ENCODE measurements at places on chromosomes 12 and 14.
A peak's percentile ranks its signal among the peaks of the same experiment; 100 is the strongest.

DNA sequence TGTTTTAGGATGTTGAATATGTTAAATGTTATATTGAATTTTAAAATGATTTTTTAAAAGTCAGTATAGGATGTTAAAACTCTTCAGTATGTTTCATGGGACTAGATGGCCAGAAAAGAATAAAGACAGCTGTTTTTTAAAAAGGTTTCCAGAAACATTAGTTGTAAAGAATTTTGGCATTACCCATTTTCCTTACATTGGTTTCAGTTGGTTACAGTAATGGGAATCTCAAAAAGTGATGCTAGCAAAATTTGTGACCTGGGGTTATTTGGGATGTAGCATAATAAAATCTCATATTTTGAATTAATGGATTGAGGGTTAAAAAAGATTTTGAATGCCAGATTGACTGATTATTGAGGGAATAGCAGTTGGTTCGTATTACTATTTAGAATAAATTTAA, 25.3 kb downstream of the EID3 start:
- DNase-seq = no peak

- DNase-seq = peak; percentile 20
These were observed 52.4 kb downstream of the MON2 start for GRCh38 chr12:62519043-62519442.

GRCh38 chr12:96902076-96902475, 5.0 kb upstream of the NEDD1 start:
- no peak for DNase-seq

DNA sequence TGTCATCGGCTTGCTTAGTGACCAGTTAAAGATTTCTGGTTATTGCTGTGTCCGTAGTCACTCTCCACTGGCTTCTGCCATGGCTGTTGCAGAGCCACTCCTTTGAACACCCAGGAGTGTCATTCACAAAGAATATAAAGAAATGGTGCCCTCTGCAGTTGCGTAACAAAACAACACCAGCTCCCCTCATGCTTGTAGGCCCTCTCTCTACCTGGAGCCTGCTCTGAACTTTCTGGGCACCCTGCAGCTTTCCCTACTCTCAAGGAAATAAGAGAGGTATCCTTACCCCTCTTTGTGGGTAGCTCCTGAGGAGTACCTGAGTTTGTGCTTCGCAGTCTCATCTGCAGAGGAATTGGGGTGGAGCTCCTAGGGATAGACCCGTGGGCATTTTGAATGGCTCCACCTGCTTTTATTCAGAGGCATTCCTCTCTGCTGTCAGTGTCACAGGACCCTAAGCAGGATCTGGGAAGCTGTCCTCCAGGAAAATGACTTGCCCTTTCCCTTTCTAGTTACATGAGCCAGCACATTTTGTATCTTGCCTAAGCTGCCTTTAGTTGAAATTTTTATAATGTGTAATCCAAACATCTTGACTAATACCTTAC, 97.2 kb upstream of the TMEM260 start:
- DNase-seq = no peak

DNA sequence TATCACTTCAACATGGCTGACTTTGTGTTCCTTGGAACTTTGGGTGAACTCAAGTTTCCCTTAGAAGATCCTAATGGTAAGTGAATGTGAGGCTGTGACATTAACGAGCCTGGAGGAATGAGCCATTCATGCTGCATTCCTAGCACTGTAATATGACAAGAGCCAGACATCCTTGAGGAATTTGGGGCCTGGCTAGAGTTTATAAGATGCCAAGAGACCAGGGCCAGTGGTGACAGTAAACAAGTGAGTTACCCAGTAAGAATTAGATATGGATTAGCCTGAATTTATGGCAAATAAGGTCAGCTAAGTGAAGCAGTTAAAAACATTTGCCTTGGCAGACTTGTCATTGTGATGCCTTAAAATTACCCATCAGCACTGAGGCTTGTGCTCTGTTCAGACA, 232.4 kb downstream of the AKAP6 start:
- DNase-seq = no peak

- DNase-seq = no peak
These were observed 153.0 kb downstream of the MYRFL start for GRCh38 chr12:69978020-69978419.

GRCh38 chr12:53969588-53970259, 3.2 kb upstream of the HOXC11 start:
- no peak for DNase-seq

DNA sequence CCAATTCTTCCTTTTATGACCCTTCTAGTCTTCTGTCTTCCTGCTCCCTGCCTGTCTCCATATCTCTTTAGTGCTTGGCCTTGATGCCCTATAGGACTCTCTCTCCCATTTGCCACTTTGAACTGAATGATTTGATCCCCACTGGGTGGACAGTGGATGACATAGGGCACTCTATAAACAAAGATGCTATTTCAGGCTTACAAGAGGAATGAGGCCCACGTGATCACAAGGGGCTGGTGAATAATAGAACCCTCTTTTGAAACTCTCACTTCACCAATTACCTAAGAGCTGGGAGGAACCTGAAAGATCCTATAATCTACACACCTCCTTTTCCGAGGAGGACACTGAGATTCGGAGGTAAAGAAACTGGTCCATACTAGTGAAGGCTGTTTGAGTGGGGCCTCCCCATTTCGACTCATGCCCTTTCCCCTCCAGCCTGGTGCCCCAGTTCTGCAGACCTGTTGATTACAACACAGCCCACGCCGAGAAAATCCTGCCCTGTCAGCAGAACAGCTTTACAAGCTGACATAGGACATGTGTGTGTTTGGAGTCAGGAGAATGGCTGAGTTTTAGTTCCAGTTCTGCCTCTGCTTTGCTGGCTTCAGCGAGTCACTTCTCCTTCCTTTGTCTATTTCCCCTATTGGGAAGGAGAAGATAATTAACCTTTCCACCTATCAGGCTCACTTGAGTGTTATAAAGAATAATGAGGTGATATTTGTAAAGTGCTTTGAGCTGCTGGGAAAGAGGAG, 400.3 kb downstream of the ZFP36L1 start:
- no peak for DNase-seq

DNA sequence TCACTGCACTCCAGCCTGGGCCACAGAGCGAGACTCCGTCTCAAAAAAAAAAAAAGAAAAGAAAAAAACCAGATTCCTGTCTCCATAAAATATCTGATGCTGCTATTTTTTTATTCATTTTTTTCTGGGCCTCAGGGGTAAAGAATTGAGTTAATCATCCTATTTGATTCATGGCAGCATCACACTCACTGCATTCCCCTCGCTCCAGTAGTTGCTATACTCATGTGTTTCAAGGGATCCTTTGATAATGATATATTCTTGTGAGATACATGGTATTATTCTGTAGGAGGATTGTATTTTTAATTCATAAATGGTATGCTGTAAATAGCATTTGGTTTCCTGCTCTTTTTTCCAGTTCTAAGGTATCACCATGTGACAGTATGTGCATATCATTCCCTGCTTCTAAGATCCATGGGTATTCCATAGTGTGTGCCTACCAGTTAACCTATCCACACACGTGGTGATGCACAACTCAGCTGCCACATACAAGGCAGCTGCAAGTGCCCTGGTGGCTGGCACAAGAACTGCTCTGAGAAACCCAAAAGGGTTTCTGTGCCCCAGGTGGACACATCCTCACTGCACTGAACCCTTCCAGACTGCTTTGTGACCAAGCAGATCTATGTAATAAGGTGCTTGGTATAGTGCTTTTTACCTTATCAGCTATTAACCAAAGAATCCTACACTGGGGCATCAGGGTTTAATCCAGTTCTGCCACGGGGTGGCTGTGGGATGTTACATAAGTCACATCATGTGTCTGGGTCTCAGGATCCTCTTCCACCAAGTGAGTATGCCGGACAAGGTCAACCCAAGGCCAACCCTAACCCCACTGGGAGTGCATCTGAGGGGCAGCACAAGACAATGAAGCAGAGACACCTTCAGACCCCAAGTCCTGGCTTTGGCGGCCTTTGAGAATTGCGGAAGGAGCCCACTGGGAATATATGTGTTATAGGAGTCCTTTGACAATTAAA, 74.6 kb downstream of the ZFP36L1 start:
- no peak for DNase-seq

- DNase-seq = no peak
These were observed 9.7 kb upstream of the WSCD2 start for GRCh38 chr12:108119126-108119973.

DNA sequence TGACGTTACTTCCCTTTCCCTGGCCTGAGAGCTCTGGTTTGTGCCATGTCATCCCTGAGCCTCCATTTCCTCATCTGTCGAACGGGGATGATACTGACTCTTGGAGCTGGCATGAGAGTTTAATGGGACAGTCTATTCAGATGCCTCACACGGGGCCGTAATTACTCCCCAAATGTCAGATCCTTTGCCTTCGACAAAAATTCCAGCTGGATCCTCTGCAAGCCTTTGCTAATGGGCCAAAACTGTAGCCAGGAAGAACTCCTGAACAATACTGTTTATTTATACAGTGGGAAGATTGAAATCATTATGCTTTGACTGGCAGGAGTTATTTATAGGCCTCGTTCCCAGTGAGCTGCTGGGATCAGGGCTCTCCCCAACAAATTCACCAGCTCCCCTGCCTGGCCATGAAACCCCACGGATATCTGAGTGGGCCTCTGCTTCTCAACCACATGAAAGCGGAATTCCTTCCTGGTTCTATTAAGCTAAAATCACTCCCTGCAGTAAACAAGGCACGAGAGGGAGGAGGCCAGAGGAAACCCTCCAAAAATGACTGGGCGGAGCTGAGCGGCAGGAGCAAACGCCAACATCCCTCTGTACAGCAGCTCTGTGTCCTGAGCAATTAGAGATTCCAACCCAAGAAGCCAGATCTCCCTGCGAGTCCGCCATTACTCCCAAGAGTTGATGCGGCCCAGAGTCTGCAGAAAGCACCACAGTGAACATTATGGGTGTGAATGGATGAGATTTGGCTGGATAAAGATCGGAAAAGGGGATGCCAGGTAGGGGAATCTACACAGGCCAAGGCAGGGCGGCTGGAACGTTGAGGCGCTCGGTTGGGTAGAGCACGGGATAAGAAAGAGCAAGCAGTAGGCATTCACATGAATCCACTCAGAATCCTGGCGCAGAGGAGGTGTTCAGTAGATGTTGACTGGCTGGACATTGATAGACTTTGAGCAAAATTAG, 326.1 kb downstream of the BCL11B start:
- DNase-seq = no peak

GRCh38 chr12:68406134-68406576, 74.0 kb upstream of the MDM1 start:
- DNase-seq = peak; percentile 51

- DNase-seq = no peak
These were observed 28.8 kb upstream of the BHLHE41 start for GRCh38 chr12:26153421-26154154.

GRCh38 chr14:98954349-98955000, 317.5 kb downstream of the BCL11B start:
- no peak for DNase-seq

DNA sequence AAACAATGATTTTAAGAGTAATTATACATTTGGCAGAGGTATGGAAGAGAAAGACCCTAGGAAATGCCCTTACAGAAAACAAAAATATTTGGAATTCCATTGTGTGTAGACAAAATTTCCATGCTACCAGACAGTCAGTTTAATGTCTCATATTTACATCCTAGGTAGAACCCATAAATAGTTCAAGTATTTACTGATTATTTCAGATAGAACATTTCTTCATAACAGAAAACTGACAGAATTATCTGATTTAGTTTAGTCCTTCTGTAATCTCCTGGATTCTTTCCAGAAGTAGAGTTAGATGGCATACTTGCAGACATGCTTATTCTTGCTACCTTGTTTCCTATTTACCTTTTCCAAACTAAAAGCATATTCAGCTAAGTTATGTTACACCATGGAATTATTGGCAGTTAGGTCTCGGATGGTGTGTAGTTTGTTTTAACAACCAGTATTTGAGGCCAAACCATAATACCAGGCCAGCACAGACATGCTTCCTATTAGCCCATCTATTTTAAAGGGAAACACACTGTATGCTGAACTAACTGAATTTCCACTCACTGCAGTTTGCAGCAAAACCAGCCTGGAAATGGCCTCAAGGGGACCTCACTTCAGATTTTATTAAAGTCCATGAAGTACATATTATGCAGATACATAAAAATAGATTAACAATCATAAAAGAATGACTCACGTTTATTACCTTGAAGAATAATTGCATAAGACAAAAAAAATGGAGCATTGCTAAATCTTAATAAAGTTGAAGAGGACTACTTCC, 126.6 kb upstream of the LRIG3 start:
- DNase-seq = no peak

GRCh38 chr12:54016478-54016964, 7.7 kb downstream of the HOXC8 start:
- no peak for DNase-seq

- no peak for DNase-seq
These were observed 60.8 kb upstream of the SLC38A4 start for GRCh38 chr12:46886541-46887041.

GRCh38 chr12:95187865-95188415, 29.3 kb downstream of the FGD6 start:
- DNase-seq = no peak

DNA sequence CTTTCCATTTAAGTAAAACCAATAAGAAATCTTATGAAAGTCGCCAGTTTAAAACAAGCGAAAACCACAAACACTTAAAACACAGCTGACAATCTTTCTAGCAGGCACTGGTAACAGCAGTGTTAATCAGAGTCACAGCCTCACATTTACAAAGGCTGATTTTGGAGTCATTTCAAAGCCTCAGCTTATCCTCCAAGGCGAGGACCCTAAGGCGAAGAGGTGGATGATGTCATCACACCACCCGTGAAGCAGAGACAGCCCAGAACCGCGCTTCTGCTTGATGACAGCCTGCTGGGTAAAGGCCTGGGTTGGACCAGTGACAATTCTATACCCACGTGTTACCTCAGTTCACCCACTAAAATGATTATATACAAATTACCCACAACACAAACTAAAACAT, 10.1 kb downstream of the GOLGA3 start:
- no peak for DNase-seq

DNA sequence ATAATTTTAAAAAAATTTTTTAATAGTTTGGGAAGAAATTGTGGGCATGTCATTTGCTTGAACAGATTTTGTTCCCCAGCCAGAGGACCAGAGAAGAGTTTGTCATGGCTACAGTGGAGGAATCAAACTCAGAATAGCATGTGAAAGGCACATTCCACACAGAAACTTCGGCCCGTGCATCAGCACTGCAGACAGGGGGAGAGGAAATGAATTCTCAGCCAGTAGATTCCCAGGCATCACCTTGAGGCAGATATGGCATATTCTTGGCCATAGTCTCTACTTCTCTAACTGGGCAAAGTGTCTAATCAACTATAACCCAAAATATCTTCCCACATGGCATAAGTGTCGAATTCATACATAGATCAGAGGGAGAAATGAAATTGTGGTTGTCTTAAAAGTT, 153.3 kb downstream of the PRKCH start:
- DNase-seq = no peak

GRCh38 chr12:77821699-77822203, 8.9 kb upstream of the NAV3 start:
- DNase-seq = no peak

DNA sequence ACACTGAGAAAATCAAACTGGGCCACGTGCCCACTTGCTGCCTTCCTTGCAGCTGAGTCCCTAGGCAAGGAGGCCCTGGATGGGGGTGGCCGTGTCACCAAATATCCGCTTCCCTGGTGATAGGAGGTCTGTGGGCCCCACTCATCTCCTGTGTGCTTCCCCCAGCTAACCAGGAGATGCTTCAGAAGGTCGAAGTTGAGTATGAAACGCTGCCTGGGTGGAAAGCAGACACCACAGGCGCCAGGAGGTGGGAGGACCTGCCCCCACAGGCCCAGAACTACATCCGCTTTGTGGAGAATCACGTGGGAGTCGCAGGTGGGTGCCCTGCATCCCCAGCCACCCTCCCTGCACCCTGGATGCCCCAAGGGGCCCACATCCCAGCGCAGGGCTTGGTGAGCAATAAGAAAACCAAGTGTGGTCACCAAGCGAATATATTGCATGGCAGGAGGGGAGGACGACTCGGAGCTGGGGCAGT, 6.8 kb upstream of the SIVA1 start:
- no peak for DNase-seq

Data from substantia nigra (tissue), 51 donors.